NCI-H2171 treated with DMSO at 0.1 percent for 48 hours (cell line): ENCODE measurements at places on chromosomes 1 and 21.

GRCh38 chr1:226121587-226122400, 59.3 kb downstream of the H3-3A start:
- peak; percentile 73 for DNase-seq

DNA sequence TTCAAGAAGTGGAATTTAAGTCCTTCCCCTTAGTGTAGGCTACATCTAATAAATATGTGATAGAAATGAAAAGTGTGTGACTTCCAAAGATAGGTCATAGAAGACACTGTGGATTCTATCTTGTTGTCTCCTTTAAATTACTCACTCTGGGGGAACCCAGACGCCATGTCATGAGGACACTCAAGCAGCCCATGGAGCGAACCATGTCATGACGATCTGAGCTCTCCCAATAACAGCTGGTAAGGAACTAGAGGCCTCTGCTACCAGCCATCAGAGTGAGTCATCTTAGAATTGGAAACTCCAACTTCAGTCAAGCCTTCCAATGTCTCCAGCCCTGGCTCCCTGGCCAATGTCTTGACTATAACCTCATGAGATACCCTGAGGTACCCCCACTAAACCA, 6.3 kb downstream of the COA7 start:
- no peak for DNase-seq

DNA sequence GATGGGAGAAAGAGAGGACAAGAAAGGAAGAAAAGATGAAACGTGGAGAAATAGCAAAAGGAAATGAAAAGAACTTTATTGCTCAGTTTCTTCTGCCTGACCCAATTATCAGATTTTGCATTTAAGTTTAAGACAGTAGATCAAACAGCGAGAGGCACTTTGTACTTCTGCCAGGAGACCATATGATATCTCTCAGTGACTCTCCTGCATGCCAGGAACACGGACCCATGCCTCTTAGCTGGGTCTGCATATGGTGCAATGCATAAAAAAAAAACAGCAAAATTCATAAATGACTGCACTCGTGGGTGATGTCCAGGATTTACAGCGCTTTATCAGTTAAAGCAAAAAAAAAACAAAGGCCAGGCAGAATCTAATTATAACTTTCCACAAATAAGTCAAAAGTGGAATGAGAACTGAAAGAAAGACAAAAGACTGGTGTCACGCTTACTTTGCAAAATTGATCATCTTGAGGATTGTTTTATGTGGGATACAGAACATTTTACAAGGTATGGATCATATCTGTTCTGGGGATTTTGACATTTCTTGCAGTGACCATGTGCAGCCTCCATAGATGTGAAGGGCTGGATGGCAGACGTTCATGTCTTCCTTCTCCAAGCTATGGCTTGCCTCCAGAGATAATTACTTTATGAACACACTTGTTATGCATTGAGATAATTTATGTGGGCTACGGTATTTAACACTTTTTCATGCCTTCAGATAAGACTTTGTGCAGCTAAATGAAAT, 79.5 kb downstream of the RUNX1 start:
- DNase-seq = no peak

DNA sequence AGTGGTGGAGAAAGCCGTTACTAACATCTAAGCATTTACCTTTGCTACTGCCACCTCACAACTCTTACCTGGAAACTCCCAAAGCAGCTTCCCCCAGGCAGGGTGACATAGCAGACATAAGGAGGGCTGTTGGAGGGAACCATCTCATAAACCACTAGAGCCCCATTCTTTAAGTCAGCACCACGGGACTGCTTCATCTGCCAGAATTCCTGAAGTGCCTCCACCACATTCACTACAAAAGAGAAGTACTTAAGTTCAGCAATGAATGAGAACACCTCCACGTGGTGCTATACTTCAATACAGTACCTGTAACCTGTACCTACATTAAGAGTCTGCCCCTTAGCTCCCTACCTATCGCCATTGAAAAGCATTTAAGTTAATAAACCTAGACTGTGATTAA, 10.3 kb downstream of the LIX1L start:
- DNase-seq = no peak

- no peak for DNase-seq
Observed at GRCh38 chr1:194419721-194420120, 1233.3 kb upstream of the B3GALT2 start.

GRCh38 chr1:9688599-9688998, 37.1 kb downstream of the PIK3CD start:
- no peak for DNase-seq

GRCh38 chr1:234091876-234092275, 187.4 kb downstream of the SLC35F3 start:
- DNase-seq = peak; percentile 25

DNA sequence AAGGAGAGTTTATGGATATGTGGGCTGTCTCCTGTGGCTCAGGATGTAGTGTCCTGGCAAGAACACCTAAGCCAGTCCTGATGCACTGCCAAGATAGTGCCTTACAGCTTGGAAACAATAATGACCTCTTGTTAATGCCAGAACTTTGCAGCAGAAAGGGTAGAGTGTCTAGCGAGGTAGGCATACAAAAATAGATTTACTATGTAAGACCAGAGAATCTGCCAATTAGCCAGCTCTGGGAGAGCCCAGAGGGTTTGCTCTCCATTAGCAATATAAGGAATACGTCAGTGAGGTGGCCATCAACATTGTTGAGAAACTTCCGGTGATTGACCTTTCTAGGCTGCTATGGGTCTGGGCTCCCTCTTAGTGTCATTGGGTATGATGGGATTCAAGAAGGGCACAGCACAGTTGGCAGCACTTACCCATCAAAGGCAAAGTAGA, 178.5 kb upstream of the GALNT2 start:
- DNase-seq = no peak

DNA sequence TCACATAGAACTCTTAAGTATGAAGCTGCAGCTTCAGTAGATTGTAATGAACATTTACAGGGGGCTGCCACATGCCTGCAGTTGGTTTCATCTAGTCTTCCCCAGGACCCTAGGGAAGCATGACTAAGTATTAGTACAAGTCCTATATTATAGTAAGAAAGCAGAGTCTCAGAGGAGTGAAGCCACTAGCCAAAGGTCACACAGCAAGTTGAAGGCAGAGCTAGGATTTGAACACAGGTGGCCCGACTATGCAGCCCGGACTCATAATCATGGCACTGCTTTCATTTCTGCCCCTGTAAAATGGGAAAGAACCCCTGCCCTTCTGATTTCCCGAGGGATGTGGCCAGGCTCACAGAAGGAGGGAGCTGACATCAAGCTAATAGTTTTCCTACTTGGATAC, 8.4 kb upstream of the CRYBG2 start:
- no peak for DNase-seq

- DNase-seq = no peak
Observed at GRCh38 chr1:206025283-206025820, 1.7 kb upstream of the CTSE start.

- peak; percentile 90 for DNase-seq
Observed at GRCh38 chr1:153429266-153430165, 13.2 kb downstream of the S100A7A start.

GRCh38 chr1:193013707-193014106, 45.5 kb downstream of the UCHL5 start:
- DNase-seq = no peak

- DNase-seq = no peak
Observed at GRCh38 chr1:180902541-180902940, 10.2 kb upstream of the KIAA1614 start.

- no peak for DNase-seq
Observed at GRCh38 chr1:26700711-26701110, 4.9 kb downstream of the ARID1A start.

DNA sequence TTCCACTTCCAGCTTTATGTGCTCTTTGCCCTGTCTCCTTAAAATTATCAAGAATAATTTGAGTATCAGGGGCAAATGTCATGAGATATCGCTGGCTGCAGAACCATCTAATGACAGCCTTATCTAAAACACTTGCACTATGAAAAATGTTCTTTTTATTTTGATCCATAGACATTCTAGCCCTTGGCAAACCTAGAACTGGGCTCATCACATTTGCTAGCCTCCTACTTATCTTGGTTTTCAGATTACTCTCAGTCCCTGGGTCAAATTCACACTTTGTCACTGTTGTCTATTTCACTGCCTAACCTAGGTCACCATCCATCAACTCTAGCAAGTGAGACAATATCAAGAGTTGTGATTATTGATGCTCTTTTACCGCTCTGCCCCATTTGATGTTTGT, 59.9 kb upstream of the IPO9 start:
- no peak for DNase-seq

- peak; percentile 51 for DNase-seq
Observed at GRCh38 chr1:153945795-153946621, 510 bp downstream of the DENND4B start.

DNA sequence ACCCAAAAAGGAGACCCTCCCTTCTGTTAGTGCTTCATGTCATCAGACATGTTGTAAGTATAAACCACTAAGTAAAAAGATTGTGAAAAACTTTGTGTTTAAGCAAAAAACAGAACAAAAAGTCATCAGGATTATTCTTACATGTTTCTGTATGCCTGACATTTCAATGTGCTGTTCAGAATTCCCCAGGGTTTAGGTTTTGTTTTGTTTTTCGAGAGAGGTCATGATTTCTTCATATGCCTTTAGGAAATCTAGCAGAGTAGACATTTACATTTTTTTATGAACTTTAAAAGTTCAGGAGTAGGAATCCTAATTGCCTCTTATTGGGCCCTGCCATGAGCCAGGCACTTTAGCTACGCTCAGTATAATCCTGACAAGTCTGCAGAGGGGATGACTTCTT, 85.3 kb downstream of the VPS13D start:
- DNase-seq = peak; percentile 18

GRCh38 chr1:24362982-24363614, 43.9 kb downstream of the GRHL3 start:
- no peak for DNase-seq

- DNase-seq = no peak
Observed at GRCh38 chr21:43333298-43334062, 93.5 kb downstream of the SIK1 start.

DNA sequence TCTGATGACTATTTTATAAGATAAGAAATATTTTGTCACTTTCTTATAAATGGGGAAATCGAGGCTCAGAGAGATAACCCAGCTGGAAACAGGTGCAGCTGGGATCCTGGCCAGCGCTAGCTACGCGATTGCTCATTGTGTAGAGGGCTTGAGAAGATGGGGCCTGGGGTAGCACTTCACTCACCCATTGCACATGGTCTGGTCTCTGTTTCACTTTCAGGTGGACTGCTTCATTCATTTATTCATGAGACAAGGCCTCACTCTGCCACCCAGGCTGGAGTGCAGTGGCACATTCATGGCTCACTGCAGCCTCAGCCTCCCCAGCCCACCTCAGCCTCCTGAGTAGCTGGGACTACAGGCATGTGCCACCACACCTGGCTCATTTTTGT, 23.8 kb downstream of the UBE4B start:
- no peak for DNase-seq

DNA sequence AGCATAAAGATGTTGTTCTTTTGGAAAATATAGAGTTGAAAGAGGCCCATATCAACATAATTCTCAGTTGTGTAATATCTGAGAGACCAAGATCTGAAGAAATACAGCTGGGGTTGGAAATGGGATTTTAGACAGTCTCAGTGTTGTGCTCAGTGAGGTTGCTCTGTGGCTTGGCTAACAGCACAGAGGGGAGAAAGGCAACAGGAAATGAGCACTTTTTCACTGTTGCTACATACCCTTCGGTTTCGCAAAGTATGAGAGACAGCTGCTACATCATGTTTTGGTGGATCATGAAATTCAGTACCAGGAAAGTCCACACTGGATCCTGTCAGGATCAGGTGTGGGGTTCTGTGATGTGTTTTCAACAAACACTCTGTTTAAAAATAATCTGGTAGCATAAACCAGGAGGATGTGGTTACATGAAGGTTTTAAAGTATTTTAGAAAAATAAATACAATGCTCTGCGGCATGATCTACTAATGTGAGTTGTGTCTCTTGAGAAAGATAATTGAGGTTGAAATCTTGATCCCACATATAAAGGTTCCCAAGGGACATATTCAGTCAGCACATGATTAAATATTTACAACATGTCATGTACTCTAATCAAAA, 7.0 kb upstream of the GPR88 start:
- peak; percentile 50 for DNase-seq

DNA sequence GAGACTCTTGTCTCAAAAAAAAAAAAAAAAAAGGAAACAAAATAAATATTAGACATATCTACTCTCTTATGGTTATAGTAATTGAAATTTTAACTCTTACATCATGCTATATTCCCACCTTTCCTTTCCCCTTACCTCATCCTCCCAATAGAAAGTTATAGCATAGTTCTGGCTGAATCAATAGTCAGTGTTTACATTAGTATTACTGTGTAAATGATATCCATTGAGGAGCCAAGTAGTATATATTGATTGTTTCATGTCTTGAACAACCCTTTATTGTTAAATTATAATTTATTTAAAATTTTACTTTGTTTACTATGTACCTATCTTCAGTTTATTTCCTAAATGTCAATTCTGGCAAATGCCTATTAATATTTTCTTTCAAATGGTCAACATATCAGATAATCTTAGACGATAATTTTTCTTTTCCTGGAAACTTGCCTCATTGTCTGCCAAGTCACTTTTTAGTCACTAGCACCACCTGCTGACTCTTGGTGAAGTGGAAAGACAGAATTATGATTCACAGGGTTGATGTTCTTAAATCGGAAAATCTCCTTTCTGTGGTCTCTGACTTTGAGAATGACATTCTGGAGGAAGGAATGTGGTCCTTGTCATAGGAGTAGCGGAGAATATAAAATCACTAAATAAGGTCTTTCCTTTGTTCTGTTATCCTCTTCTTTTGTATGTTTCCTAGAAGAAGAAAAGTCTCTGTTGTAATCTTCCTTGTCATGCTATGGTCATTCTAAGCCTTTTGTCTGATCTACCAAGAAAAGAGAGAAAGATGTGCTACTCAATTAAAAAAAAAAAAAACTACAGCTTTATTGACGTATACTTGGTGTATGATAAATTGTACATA, 8.6 kb downstream of the HJV start:
- peak; percentile 73 for DNase-seq

DNA sequence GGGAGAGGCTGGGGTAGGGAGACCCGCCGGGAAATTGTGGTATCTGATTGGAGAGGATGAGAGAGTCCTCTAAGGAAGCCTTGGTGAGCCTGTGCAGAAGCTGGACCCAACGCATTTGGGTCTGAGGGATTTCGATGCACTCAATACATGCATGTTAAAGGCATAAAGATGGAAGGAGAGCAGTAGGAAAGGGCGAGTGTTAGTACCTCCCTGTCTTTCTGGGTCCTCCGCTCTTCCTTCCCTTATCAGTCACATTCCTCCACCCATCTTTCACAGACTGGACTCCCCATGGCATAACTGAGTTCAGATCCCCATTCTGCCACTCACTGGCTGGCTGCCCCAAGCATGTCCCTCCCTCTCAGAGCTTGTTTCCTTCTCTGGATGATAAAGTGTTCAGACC, 7.3 kb downstream of the RGS16 start:
- DNase-seq = no peak

GRCh38 chr1:160432371-160432786, 32.0 kb downstream of the VANGL2 start:
- no peak for DNase-seq

GRCh38 chr1:167130829-167131510, 37.1 kb downstream of the STYXL2 start:
- DNase-seq = no peak
